ENCODE measurements at places on chromosomes 5 and 9.

DNA sequence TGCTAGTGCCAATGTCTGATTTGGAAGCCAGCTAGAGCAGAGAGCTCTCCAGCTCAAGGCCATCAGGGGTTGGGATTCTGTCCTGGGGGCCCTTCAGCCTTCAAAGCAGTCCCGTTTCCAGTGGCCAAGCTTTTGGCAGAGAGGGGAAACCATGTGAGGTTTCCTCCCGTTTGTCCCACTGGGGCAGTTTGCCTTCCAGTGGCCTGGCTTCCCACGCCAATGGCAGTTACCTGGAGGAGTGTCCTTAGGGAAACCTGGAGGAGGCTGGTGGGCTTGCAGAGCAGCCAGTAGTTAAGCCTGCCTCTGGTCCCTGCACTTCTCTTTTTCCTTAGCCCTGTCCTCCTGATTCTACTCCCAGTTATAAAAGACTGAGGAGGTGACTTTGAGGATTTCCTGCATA is 37.7 kb downstream of the FGD3 start:
- DNase-seq: no peak

DNA sequence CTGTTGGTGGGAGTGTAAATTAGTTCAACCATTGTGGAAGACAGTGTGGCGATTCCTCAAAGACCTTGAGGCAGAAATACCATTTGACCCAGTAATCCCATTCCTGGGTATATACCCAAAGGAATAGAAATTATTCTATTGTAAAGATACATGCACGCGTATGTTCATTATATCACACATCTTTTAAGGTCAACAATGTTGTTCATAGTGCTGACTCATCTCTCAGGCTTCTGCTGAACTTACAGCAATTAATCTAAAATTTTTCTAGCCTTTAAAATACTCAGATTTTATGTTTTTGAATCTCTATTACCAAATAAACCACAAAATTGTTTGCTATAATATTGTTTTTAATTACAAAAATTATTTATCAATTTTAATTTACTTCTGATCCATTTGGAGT is 38.8 kb upstream of the ZNF618 start:
- DNase-seq: no peak

- peak; percentile 19 for DNase-seq
These were observed at the start of gene ZNF300 for GRCh38 chr5:150904479-150905311. ZNF300 (minus strand) TSS chr5:150904980; CDS start chr5:150903155, 1,825 bp downstream.

DNA sequence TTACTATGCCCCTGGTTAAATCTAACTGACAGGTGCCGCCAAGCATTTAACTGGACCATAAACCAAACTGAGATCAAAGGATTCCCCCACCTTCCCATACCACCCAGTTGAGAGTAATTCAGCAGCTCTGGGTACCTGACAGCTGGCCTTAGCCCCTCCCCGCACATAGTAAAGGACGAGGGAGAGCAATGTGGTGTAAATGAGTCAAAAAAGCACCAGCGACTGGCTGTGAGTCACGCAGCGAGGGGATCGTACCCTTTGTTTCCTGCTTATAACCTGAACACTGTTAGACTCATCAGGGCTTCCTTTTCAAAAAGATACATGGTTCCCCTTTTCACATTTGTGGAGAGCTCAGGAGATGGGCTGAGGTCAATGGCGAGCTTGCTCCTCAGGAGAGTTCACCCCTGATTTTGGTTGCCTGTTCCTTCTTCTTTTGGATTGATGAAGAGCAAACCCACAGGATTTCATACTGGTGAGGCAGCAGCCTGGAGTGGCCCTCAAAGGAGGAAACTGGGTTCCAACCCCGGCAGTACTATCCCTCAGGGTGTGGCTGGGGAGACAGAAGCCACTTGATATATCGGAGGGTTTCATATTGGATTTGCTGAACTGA is 71.5 kb downstream of the ANKRD33B start:
- no peak for DNase-seq

- DNase-seq: no peak
These were observed 23.4 kb upstream of the MAMDC2 start for GRCh38 chr9:70020217-70020616.

DNA sequence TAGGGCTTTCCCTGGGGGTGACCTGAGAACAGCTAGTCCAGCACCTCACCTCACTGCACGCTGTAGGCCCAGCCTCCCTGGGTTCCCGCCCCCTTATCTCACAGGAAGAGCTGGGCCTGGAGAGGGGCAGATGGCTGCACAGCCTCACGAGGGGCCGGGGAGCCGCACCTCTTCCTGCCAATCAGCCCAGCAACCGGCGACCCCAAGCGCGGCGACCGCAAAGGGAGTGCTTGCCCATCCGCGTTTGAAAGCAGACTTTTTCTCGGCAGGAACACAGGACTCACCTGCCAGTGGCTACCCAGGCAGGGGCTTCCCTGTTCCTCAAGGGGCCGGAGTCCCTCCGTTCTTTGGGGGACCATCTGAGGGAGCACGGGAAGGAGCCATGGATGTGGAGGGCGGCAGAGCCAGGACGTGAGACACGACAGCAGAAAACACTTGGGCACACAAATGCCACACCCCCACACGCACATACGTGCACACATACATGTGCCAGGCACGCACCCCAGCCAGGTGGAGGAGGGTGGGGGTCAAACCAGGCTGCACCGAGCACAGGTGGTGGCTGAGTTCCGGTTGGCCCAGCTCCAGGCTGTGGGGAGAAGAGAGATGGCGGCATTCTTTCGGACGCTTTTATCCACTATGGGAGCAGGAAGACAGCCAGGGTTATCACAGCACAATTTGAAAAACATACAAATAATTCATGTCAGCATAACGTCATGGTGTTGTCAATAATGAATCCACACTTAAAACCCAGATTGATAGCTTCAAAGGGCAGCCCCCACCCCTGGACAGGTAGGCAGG is 11.3 kb downstream of the TMEM250 start:
- no peak for DNase-seq

DNA sequence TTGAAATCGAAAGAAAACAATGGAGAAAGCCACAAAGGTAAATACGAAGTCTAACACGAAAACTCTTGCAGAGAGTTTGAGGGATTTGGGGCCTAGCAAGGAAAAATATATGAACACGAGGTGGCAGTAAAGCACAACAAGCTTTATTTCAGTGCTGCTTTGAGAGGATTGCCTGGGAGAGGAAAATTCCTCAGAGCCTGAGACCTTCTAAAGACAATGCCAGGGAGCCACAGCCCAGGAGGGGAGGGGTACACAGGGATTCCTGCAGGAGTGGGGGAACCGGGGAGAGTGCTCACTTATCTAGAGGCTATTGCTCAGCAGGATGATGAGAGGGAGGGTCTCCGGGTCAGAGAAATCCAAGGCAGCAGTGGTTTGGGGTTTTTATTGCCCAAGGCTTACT is 134.9 kb upstream of the ADCY2 start:
- DNase-seq: no peak

- DNase-seq: no peak
These were observed 22.8 kb upstream of the LPCAT1 start for GRCh38 chr5:1546556-1546955.

- DNase-seq: peak; percentile 50
These were observed 7.7 kb downstream of the IL17B start for GRCh38 chr5:149371296-149371962.

GRCh38 chr9:112848316-112849151 is 42.1 kb downstream of the SLC46A2 start:
- no peak for DNase-seq

DNA sequence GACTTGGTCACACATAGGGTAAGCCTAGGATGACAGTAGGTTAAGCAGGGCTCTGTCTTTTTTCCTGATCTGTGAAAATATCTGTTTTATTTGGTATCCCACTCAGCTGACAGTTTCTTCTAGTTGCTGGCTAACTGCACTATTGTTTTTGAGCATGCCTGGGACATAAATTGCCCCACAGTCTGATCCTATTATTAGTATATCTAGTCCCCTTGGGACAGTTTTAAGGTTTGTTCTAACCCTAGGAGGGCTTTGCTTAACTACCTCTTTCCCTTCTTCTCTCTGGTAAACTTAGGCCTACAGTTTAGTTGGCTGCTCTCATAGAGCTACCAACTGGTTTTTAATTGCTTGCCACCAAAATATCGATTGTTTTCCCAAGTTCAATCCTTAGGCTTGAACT is 446.6 kb downstream of the ARHGEF28 start:
- DNase-seq: no peak

GRCh38 chr9:132006677-132007370 is 72.8 kb downstream of the MED27 start:
- no peak for DNase-seq

DNA sequence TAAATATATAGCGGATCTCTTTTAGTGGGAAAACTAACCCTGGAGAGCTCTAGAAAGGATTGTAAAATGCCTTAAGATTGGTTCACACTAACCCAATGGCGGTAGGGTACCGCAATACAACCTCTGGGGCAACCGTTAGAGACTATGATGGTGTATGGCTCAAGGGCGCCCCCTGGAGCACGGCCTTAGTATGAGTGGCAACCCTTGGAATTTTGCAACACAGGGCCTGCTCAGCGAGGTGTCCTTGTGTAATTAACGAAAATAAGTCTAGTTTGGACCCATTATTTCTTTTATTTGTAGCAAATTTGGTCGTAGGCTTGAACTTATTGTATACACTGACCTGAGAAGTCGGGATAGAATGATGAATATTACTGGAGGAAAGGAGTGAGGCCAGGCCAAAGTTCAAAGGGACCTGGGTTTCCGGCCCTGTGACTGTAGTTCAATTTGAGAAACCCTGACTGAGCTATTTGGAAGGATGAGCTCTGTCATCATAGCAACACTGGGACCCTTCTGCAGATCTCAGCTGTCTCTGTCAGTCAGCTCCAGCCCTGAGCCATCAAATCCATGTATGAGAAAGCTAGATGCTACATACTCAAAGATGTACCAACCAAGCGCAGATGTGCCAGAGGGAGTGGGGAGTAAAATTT is 54.8 kb downstream of the CAMK4 start:
- DNase-seq: peak; percentile 93

GRCh38 chr9:97554566-97555075 is 53.2 kb downstream of the TMOD1 start:
- no peak for DNase-seq

- no peak for DNase-seq
These were observed 789 bp downstream of the DOK3 start for GRCh38 chr5:177508837-177509236.

GRCh38 chr9:90726215-90726614 is 75.4 kb upstream of the SYK start:
- DNase-seq: no peak

DNA sequence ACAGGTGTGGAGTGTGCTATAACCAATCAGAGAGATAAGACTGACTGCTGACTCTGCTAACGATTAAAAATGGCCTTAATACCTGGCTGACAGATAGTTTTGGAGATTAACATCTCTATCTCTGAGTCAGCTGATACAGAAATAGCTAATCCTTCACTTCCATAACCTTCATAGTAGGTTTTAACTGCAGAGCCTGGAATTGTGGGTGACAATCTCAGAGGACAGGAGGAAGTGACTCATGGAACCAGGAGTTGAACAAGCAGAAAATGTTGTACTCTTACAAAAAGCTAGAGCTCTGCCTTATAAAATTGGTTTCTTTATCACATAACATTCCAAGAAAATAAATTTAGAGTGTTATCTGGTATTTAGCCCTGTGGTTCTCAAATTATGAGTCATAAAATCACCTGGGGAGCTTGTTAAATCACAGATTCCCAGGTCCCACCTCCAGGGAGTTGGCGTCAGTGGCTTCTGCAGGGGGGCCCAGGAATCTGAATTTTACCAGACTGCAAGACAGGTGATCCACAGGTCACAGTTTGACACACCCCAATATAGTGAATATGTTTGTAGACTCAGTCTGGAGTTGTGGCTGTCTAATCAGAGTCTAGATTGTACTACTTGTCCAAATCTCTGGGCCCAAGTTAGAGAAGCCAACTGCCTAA is 44.4 kb upstream of the AFAP1L1 start:
- no peak for DNase-seq

DNA sequence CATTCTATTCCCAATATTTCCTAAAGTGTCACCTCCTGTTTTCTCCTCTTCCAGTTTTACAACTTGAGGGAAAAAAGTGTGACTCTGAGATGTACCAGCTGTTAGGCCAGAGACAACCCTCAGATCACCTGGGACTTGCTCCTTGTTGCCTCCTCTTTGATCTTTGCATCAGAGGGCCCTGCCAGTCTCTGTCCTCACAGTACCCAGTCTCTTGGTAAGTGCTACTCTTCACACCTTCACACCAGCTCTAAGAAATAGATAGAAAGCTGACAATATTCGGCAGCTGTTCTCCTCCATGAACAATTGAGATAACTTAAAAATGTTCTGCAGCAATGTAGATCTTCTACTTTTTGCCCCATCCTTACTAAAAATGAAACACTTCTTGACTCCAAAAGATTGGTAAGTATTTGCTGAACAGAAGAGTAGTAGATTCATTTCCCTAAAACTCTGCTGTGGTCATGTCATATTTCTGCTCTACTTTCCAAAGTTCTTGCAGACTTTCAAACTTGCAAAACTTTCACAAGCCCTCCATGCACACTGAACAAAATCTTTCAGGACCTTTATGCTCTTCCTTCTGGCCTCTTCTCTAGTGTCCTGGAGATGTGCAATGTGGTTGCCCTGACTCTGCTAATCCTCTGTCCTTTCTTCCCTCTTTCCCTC is 188.6 kb downstream of the SNX18 start:
- DNase-seq: no peak

- no peak for DNase-seq
These were observed 8.8 kb downstream of the HTR4 start for GRCh38 chr5:148645527-148645926.

- DNase-seq: no peak
These were observed 109.3 kb upstream of the FCN2 start for GRCh38 chr9:134770972-134771971.

GRCh38 chr5:73746608-73747007 is 120.6 kb downstream of the ARHGEF28 start:
- DNase-seq: no peak

GRCh38 chr5:170297589-170298462 is at the start of gene LCP2:
LCP2 (minus strand) TSS chr5:170297777; CDS start chr5:170297611, 166 bp downstream.
- no peak for DNase-seq

DNA sequence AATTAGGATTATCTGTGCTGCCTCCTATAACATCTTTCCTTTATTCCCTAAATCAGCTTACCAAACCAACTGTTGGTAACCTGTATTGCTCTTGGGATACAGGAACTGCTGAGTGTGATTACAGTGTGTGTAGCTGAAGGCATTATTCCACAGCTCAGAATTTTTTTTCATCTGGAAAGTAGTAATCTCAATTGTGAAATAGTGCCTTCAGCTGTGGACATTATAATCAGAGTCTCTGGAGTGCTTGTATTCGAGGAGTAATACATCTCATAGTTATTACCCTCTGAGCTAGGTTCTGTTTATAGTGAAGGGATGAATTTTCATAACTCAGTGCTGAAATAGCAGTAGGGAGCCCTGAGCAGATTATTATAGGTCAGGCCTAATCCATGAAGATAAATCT is 199.5 kb downstream of the MAST4 start:
- no peak for DNase-seq

- DNase-seq: no peak
These were observed 14.1 kb upstream of the EXOC3 start for GRCh38 chr5:428754-429452.

DNA sequence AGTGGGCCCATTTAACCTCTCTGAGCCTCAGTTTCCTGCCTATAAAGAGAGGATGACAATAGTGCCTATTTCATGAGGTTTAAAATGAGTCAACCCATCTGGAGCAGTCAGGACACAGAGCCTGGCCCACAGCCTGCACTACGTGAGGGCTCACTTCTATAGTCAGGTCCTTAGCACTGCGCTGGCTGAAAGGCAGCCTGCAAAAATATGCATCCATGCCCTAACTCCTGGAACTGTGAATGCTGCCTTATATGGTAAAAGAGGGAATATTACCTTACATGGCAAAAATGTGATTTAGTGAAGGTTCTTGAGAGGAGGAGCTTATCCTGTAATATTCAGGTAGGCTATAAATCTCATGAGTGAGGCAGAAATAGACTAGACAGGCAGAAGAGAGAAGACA is 98.5 kb downstream of the GABBR2 start:
- DNase-seq: no peak

All from stimulated activated CD4-positive, alpha-beta T cell treated with anti-CD3 and anti-CD28 coated beads, TNF-alpha, amount 100 ng/mL, for 1 hour (primary cell).